ENCODE measurements at places on chromosomes 6 and 20. TPM values are rescaled to one million over a fixed set of nuclear protein-coding genes. Genes with fewer than 3 reads are reported as not detected.

The RRAGD gene
- 33.5 TPM for total RNA-seq

DNA sequence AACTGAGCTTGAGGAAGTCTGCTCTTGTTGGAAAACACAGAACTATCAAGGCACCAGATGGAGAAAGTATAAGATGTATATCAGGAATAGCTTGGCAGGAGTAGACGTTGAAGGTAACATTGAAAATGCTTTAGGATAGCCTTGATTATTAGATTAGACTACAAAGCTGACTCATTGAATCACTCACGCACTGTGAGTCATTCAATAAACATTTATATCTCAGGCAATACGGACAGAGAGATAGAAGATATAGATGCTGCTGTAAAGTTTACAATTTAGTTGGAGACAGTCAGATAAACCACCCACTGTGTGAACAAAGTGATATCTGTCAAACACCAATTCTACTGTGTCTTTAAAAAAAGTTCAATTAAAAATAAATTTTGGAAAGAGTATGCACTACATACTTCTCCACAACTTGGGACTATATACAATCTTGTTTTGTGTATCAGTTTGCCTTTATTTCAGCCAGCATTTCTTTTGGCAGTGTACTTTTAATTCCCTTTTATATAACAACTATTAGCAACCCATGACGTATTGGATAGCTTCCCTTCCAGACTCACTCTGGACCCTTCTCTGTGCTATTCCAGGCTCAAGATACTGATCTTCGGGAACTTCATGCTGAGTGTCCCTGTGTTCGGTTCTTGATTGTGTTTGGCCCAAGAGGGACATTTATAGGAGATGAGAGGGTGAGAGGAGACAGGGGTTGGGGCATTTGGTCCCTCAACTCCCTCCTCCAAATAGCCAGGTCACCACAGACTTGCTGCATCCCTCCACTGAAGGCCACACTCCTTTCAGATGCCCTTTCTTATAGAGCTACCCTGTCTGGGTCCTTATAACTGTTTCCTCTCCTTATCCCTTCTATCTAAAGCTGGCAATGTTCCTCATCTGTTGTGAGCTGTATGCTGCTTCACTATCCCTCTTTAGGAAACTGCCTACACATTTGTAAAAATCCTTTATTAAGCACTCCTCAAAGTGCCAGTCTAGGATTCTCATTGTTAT lies 176.6 kb upstream of the PTPRK start:
- peak; percentile 70 for DNase-seq

The EPHA7 gene
- total RNA-seq, result not detected

The SLC22A2 gene
- total RNA-seq, result 1.2 TPM

- DNase-seq, result no peak
Measured at GRCh38 chr20:63007646-63008488, 1.1 kb upstream of the BHLHE23 start.

- DNase-seq, result peak; percentile 78
Measured at GRCh38 chr6:17013701-17014100, 88.1 kb upstream of the STMND1 start.

DNA sequence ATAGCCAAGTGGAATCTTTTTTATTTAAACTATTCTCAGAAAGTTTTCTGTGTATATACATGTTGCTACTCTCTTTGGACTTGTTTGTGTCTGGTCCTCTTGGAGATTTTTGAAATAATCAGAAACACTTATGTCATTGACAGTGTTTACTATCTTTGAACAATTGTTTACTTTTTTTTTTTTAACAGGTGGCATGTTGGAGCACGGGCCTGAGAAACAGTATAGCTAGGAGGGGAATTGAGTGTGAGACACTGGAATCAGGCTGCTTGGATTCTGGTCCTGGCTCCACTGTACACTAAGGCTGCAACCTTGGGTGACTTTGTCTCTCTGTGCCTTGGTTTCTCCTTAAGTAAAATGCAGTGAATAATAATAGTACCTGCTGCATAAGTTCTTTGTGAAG lies 279.6 kb downstream of the PRL start:
- no peak for DNase-seq

DNA sequence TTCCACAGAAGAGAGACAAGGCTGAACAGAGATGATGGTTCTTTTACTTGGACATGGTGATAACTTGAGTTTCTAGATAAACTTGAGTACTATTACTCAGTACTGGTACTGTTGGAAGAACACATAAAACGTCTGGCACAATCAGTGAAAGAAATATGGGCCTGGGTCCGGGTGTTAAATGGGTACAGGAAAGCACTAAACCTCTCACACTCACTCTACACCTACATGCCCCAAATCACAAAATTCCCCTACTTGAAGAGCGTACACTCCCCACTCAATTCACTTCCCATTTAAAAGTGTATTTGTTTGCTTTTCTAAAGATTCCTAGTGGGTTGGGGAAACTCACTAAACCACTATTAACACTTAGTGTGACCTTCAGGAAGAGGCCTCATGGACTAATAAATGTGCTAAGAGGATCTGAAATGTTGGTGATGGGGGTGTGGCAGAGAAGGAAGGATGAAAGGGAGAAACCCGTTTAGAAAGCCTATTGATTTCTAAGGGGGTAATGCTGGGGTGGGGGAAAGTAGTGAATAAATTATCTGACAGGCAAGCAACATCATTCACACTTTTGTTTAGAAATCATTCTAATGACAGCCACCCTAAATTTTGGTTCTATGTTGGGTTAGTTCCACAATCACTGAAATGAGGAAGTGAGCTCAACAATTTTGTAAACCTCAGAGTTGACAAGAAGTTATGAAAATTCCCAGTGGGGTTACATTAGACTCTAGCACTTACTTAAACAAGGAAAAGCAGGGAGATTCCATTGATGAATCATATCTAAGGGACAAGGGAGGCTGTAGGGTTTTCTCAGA lies 222.6 kb upstream of the MARCKS start:
- peak; percentile 40 for DNase-seq

The TMEM30A gene
- 133 TPM for total RNA-seq

The PLAGL2 gene
- 4.6 TPM for total RNA-seq

DNA sequence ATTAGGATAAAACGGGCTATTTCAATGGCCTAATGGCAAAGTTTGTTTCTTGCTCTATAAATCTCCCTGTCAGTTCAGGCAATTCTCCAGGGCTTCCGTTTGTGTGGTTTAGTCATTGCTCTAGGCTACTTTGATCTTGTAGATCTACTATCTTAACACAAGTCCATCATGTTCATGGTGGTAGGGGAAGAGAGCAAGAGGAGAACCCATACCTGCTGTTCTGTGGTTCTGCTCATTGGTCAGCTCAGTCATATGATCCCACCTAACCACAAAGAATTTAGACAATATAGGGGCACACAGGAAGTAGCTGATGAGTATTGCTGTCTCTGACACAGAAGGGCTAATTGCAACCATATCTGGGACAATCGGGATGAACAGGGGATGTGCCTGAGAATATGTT lies 4.9 kb upstream of the DEK start:
- DNase-seq, result peak; percentile 84

DNA sequence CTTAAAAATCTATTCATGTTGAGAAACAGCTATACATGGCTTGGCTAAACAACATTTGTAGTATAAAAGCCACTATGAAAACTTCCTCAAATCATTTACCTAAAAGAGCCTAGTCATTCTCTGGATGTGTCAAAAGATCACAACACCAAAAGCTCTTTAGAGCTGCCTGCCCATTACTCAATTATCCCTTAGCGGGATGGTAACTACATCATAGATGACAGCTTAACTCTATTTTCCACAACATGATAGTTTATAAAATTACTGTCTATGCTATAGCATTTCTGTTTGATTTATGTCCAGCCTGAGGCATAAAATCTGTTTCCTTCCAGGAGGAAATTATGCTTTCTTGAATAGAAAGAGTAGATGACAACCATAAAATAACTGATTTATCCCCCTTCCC lies 777.6 kb upstream of the HS3ST5 start:
- DNase-seq, result no peak

- DNase-seq, result no peak
Measured at GRCh38 chr6:297571-298232, 5.4 kb downstream of the DUSP22 start.

The PSORS1C1 gene
- total RNA-seq, result 3.4 TPM

The GHRH gene
- not detected for total RNA-seq

GRCh38 chr6:7201732-7202541 lies 94.2 kb downstream of the RREB1 start:
- DNase-seq, result no peak

DNA sequence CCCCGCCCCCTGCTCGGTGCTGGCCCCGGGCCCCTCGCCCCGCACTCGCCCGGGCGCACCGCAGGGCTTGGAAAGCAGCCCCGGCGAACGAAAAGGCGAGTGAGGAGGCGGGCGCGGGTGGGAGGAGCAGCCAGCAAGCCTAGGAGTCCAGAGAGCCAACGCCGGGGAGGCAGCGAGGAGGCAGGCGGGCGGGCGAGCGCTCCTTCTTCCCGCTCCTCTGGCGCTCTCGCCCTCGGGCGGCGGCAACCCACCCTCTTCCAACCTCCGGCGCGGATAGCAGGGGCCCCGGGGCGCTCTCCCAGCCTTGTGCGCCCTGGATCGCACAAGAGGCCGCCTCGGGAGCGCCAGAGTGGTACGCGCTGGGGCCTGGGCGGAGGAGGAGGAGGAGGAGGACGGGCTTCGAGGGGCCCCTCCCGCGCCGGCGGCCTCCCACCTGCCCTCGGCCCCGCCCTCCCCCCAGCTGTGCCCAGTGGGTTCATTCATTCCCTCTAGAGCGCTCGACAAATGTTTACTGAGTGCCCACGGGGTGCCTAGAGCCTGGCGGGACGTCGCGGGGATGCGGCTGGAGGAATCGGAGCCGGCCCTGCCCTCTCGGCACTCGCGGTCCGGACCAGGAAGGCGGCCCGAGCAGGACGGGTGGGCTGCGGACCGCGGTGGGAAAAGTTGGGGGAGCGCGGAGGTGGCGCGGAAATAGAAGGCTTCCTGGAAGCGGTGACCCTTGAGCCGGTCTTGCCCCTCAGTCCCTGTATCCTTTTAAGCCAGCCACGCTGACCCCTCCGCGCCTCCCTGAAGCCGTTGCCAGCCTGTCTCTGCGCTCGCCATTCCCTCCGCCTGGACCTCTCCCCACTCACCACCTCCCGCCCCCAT lies at the start of gene BMP7:
BMP7 (minus strand) TSS at position 351 of the 867 bp plus-strand sequence. CDS start 519 bp downstream, outside the sequence.
- peak; percentile 38 for DNase-seq

The ETV7 gene
- 0.24 TPM for total RNA-seq

The KCNQ5 gene
- 6.7 TPM for total RNA-seq

GRCh38 chr6:19538096-19538495 lies 299.1 kb upstream of the ID4 start:
- DNase-seq, result no peak

Data from A172 (cell line).